ENCODE measurements at places on chromosomes 11 and 22. TPM values are rescaled to one million over a fixed set of nuclear protein-coding genes. Genes with fewer than 3 reads are reported as not detected.

BACE1-AS gene
- 10.8 TPM for total RNA-seq

USP2 gene
- 133 TPM for total RNA-seq

OR51B4 gene
- total RNA-seq, result not detected

HEPN1 gene
- total RNA-seq, result not detected

RFPL3 gene
- not detected for total RNA-seq

PRDM11 gene
- total RNA-seq, result 14.2 TPM

GLYATL2 gene
- total RNA-seq, result not detected

EFCAB6 gene
- 0.69 TPM for total RNA-seq

OR5D18 gene
- total RNA-seq, result not detected

KCNK4 gene
- total RNA-seq, result not detected

TENM4 gene
- total RNA-seq, result 1.2 TPM

EIF3F gene
- 208 TPM for total RNA-seq

POLR3H gene
- 18.6 TPM for total RNA-seq

DCDC1 gene
- not detected for total RNA-seq

MAP6 gene
- total RNA-seq, result 0.56 TPM

MMP27 gene
- total RNA-seq, result not detected

NAALAD2 gene
- 0.36 TPM for total RNA-seq

GLYAT gene
- not detected for total RNA-seq

SCGB1A1 gene
- not detected for total RNA-seq

CASP1 gene
- total RNA-seq, result 5.9 TPM

CBL gene
- 7.2 TPM for total RNA-seq

MRPL48 gene
- 35.2 TPM for total RNA-seq

ROBO4 gene
- total RNA-seq, result 17.5 TPM

CLDN5 gene
- 23.0 TPM for total RNA-seq

RHOD gene
- 20.8 TPM for total RNA-seq

FGF19 gene
- not detected for total RNA-seq

CNTN5 gene
- not detected for total RNA-seq

NLRX1 gene
- 18.1 TPM for total RNA-seq

ADAMTS15 gene
- total RNA-seq, result 2.2 TPM

RFPL1 gene
- total RNA-seq, result not detected

CALCB gene
- total RNA-seq, result not detected
